EH (cell line): ENCODE measurements at places on chromosomes 2 and 18.

- no peak for DNase-seq
Observed at GRCh38 chr2:185567940-185568339, 170.7 kb upstream of the FSIP2 start.

GRCh38 chr18:10261344-10262276 lies 192.8 kb upstream of the APCDD1 start:
- peak; percentile 35 for DNase-seq

DNA sequence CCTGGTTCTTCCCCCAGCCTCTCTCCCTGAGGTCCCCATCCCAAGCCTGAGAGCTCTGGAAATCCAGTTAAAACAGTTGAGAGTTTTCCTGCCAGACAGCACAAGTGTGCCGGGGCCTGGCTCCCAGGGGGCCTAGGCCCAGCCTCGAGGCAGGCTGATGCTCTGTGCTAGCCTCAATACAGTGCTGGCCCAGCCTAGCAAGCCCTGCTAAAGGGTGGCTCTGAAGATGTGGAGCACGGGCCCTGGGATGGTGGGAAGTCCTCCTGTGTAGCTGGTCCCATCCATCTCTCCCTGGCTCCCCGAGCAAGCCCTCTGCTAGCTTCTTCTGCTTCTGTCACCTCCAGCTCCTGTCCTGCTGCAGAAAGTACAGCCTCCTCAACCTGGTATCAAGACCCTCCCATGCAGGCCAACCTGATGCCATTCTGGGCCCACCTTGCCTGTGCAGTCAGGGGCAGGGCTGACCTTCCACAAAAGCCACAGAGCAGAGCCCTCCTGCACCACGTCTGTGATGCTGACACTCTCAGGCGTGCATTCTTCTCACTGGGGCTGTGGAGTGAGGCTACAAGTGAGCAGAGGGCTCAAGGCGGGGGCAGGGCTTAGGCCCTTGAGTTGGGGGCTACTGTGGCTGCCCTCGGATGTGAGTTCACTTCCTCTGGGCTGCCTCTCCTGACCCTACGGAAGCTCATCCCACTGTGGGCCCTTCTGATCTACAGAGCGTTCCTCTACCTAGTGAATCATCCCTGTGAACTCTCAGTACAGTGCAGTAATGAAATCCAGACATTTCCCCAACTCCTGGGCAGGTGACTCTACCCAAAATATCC lies 60.1 kb upstream of the LAPTM4A start:
- DNase-seq, result no peak

DNA sequence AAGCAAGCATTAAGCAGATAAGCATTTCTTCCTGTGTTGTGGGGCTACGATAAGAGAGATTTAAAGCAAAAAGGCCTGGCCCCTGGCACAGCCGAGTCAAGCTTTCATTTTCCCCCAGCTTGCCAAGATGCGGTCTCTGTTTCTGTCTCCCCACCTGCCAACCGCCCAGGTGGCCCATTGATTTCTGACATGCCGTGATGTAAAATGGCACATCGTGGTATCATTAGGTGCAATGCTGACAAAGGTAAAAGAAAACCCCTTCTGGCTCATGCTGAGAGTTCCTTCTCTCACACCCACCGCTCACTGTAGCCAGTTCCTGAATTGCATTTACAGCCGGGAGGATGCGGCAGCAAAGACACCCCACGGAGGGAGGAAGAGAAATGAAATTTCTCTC lies 62.8 kb downstream of the BOD1L2 start:
- DNase-seq, result no peak

- no peak for DNase-seq
Observed at GRCh38 chr2:14263053-14263452, 369.5 kb upstream of the LRATD1 start.

DNA sequence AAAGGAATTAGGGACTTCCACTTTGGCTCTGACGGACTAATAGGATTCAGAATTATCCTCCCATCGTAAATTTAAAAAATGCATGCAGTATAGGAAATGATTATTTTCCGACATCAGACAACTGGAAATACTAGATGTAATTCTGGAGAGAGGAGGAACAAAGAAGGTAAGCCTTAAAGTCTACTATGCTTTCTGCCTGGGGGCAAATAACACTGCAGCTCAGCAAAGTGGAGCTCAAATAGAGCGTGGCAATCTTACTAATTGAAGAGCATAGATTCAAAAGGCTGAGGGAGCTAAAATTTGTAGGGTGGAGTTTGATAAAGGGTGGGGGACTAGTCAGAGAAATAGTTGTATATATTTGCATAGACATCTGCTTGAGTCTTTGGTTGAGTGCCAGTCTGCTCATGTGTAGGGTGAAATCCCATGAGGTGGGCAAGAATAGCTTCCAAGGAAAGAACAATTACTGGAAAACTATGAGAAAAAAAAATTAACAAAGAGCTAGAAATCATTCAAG lies 23.8 kb downstream of the COPS8 start:
- no peak for DNase-seq

GRCh38 chr2:9397201-9397600 lies 26.1 kb downstream of the ITGB1BP1 start:
- no peak for DNase-seq
